Jurkat, Clone E6-1 (cell line): ENCODE measurements at places on chromosomes 5 and 9.

- no peak for DNase-seq
Observed at GRCh38 chr5:87339986-87340385, 72.3 kb downstream of the RASA1 start.

DNA sequence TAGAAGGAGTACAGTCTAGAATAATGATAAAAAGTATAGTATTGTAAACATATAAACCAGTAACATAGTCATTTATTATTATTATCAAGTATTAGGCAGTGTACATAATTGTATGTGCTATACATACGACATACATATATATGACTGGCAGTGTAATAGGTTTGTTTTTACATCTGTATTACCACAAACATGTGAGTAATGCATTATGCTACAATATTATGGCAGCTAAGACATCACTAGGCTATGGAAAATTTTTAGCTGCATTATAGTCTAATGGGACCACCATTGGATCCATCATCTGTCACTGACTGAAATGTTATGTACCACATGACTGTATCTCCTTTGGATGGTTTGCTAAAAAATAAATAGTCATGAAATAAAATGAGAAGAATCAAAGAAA is 530.0 kb downstream of the PRR16 start:
- DNase-seq, result no peak

- DNase-seq, result no peak
Observed at GRCh38 chr9:21995666-21996398, 1.2 kb downstream of the CDKN2B-AS1 start.

GRCh38 chr5:160567031-160567705 is 145.5 kb downstream of the PTTG1 start:
- DNase-seq, result no peak

DNA sequence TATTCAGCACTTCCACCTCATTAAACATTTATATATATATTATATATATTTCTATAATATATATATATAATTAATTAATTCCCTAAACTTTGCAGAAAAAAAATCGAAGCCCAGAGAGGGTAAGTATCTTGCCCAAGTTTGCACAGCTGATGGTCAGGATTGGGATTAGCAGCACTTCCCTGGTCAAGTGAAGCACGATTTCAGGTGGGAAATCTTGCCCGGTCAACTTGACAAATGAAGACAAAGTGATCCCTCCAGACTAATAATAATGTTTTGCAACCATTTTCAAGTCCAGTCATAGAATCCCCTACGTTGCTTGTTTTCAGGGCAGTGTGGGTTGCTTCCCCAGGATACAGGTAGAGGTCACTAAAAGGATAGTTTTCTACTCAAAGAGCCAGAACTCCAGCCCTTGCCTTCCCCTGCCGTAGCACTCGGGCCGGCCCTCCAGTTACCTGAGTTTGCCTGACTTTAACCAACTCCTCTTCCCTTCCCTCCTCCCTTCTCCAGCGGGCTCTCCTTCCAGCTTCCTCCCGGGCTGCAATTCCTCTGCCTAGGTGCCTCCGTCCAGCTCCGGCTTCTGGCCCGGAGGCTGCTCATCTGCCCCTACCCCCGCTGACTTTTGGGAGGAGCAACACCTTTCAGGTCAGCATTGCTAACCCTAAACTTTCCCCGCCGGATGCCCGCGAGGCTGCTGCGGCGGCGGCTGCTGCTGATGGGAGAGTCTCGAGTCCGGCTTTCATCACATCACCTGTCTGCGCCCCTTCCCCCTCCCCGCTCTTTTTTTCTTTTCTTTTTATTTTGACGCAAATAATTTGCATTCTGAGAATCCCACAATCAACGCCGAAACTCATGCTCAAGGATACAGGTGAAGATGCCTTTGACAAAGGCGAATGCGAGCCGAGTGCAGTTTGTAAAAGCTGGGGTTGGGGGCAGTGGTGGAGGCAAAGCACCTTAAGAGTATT is 930 bp downstream of the PRLR start:
- no peak for DNase-seq

GRCh38 chr5:60961685-60962084 is 16.7 kb downstream of the NDUFAF2 start:
- no peak for DNase-seq

DNA sequence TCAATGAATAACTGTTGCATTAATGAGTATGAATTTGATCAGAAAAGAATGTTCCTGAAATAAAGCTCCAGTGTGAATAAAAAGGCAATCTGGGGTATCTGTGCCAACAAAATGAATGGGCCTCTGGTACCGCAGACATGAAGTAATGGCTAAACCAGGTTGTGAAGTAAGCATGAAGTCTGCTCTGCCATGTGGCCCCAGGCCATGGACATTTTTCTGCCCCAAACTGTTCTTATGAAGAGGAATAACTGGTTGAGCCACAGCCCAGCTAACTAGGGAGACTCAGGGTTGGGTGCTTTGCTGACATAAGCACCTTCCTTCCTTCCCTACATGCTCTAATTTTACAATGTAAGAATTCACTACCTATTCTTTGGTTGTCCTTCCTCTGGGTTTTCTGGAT is 147.4 kb upstream of the LRRTM2 start:
- DNase-seq, result no peak

DNA sequence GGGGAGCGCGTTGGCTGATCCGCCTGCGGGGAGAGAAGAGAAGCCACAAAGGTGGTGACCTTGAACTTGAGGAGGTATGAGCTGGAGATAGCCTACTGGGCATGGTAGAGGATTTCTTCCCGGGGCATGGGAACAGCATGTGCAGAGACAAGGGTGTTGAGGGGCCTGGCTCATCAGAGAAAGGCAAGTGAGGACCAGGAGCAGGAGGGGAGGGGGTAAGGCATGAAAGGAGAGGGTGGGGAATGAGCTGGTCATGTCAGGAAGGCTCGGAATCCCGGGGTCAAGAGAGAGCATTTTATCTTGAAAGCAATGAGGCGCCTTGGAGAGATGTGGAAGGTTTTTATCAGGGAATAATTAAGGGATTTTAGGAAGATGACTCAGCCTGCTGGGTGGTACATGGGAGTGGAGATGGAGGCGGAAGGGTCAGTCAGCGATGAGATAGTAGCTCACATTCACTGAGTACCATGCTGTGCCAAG is 121.1 kb downstream of the LHX2 start:
- DNase-seq, result no peak

DNA sequence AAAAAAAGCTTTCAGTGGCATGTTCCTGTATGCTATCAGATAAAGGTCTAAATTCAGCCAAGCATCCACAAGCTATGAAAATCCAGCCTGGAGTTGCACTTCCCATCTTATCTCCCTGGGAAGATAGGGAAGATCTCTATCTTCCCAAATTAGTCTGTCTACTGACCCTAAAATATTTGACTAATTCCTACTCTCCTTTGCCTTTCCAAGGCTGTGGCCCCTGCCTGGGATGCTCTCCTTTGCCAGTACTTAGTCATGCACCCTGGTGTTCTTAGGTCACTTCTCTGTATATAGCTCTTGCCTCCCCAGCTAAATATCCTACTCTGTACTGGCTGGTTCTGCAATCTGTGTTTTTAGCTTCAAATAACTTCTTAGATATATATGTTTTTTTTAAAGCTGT is 44.0 kb upstream of the PLPP1 start:
- no peak for DNase-seq

DNA sequence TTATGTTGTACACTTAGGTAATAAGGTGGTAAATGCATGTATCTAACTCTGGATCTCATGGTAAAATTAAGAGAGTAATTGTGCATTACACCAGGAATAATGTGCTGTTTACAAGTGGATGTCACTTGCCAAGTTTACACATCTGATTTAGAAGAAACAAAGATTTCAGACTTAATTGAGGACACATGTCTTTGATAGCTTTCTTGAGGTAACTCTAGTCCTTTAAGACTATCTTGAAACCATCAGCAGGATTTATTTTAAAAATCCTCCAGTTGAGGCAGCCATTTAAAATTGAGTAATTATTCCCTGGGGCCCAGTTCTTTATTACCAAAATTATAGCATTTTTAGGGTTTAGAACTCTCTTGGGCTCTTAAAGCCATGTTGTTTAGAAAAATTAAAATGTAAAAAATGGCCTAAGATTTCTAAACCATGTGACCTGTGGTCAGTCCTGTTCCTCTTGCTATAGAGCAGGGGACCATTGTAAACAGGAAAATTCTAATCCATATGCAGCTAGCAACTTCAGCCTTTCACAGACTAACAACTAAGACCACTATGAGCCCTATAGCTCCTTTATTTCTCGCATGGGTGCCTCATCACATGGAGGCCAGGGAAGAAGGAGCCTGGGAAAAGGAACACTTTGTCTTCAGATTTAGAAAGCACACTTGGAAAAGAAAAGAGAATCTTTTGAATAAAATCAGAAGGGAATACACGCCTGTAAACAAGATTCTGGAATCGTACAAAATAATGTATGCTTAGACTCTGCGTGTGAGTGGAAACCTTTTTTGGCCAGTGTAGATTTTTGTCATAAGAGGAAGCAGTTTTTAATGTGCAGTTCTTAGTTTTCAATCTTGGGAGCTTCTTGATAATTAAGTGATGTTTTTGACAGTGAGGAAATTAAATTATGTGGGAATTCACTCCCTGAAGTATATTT is 71.2 kb downstream of the ZSWIM6 start:
- no peak for DNase-seq

DNA sequence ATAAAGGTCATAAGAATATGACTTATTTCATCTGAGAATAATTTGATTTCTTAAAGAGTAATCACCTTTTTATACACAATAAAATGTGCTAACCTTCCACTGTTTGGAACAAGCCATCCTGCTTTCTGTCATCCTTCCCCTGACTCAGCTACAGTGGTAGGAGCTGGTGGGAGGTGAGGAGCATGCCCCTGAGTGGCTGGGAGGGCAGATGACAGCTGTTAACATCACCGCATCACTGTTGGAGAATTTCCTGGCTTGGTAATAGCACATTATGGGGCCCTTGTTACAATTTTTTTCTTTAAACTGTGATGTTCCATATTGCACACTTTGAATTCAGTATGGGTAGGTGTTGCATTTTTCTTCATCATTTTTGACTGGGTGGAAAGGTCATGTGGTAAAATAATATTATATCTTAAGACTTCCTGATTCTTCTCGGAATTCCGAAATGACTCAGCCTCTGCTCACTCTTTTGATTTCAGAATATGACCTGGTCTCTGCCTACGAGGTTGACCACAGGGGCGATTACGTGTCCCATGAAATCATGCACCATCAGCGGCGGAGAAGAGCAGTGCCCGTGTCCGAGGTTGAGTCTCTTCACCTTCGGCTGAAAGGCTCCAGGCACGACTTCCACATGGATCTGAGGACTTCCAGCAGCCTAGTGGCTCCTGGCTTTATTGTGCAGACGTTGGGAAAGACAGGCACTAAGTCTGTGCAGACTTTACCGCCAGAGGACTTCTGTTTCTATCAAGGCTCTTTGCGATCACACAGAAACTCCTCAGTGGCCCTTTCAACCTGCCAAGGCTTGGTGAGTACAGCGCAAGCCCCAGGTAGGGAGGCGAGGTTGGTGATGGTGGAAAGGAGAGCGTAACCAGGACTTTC is 5.8 kb downstream of the ADAMTS16 start:
- no peak for DNase-seq

GRCh38 chr5:15717001-15717400 is 217.0 kb downstream of the FBXL7 start:
- no peak for DNase-seq

DNA sequence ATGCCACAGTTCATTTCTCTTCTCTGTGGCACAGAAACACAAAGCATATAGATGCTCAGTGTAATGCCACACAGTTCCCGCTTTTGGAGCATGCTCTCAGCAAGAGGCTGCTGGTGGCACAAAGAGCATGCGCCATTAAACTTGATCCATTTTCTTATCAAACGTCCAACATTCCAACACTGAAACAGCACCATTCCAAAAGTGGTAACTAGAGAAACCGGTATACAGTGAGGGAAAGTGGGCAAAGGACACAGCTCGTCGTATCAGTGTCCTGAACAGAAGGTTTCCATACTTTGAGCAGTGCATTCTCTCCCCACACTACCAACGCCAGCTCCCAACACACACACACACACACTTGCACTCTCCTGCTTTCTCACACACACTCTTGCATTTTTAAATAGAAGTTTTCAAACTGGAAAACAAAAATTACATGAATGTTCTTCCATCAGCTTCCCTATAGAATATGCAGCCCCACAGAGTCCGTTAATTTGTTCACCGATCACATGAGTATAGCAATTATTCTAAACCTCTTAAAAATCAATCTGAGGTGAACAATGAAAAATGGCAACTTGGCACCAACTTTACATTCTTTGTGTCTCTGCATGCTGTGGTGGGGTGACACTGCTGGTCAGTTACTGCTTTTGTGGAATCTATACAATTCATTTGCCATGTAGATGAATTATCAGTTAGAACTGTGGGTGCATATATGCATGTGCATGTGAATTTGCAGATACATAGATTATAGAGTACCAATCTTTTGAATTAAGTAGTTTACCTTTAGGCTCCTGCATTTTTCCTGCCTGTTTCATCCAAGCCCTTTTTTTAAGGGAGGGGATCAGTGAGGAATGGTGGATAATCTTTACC is 5.7 kb downstream of the NFIB start:
- DNase-seq, result no peak
